ENCODE measurements at places on chromosomes 3 and 15.

- DNase-seq = no peak
Measured at GRCh38 chr3:51620543-51620942, 50.5 kb upstream of the TEX264 start.

DNA sequence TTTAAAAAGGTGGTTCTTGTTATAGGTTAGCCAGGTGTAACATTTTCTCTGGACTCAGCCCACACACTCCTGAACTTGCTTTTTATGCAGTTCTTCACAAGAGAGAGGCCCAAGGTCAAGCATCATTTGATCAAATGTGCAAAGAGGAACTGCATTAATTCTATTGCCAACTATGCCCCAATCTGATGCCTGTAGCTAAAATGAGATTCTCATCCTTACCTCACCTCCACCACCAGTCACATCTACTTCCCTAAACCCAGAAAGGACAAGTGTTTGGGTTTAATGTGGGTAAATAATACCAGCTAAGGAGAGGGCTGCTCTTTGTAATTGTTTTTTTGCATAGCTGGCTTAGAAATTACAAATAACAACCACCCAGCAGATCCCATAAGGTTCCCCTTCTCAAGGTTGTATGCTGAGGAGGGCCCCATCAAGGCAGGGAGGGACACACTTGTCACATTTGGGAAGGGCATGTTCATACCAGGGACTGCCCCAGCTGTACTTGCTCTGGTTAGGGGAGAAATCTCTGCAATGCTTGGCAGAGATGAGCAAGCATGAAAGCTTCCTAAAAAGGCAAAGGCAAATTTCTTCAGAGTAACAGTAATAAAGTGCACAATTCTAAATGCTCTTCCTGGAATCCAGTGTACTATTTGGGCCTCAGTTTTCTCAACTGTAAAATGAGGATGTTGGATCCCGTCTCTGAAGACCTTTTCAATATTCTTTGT, 76.2 kb downstream of the TGFBR2 start:
- no peak for DNase-seq

- no peak for DNase-seq
Measured at GRCh38 chr3:185065059-185065458, 87.8 kb downstream of the C3orf70 start.

DNA sequence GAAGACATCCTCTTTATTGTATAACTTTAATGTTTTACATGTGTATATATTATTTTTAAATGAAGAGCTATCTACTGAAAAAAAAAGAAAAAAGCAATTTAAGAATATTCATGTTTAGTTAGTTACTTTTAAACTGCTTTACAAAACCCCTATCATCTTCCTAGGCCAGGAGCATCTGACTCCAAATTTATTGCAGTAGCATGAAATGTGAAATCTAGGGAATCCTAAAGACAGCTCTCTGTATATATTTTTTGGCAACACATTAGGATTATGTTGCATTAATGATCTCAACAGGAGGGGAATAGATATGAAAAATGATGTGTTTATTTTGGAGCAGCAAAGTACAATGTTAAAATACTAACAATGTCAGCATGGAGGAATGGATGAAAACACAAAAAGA, 158.3 kb downstream of the CNTN3 start:
- DNase-seq = no peak

GRCh38 chr3:178419071-178419470, 117.2 kb upstream of the KCNMB2 start:
- peak; percentile 65 for DNase-seq

DNA sequence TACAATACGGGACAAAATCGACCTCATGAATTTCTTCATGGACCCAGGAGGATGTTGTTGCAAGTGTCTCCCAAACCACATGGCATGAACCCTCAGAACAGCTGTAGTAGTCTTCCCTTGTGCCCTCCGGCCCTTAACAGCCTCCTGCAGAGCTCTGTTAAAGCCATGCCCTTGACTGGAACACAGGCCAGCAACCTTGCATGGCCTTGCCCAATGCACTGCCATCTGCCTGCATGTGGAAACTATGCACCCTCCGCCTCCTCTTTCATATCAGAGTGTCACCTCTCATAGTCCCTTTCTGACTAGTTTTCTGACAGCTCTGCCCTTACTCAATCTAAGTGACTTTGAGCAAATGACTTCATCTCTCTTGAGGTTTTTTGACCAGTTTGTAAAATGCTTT, 39.4 kb upstream of the TRIM71 start:
- no peak for DNase-seq

- DNase-seq = no peak
Measured at GRCh38 chr3:143066033-143066432, 53.5 kb upstream of the CHST2 start.

DNA sequence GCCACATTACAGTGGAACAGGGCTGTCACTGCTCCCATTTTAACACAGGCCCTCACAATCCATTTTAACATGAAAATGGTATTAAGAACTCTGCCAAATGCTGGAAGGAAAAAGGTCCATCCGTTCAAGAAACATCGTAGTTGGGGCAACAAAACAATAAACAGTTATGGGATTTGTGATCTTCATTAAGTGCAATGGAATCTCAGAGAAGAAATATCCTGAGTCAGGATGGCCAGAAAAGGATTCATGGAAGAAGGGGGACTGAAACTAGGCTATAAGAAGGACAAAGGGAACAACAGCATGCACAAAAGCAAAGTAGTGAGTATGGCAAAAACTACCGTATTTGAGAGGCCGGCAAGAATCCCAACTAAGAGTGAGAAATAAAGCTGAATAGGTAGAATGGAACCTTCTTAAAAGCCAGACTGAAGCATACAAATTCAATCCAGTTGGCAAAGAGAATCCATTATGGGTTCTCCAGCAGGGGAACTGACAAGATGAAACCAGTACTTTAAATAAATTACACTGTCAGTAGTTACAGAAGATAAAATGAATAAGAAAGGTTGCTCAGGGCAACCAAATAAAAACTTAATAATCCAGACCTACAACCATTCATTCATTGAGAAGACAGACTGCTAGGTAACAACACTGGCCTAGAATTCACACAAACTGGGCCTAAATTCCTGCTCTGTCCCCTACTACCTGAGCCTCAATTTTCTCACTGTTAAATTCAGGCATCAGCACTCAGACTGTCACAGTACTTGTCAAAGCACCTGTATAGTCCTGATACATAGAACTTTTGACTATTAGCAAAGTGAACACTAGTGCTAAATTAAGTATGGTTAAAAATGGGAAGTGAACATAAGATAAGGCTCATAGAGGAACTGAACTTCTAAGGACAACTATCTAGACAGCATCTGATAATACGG, 6.3 kb downstream of the TBL1XR1 start:
- DNase-seq = no peak

DNA sequence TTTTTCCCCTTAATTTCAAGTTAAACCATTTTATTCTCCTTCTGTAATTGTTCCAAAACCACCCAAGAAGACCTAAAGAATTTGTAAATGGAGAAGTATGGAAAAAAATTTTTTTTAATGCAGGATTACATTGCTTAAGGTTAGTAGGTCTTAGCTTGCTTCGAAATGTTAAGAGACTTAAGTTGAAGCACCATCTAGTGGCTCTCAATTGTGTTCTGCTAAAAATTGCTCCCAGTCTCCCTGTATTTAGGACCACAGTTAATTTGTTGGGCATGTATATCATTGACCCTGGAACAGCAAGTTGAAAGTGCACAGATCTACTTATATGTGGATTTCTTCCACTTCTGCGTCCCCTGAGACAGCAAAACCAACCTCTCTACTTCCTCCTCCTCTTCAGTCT, 32.4 kb downstream of the CD200R1L start:
- DNase-seq = no peak

DNA sequence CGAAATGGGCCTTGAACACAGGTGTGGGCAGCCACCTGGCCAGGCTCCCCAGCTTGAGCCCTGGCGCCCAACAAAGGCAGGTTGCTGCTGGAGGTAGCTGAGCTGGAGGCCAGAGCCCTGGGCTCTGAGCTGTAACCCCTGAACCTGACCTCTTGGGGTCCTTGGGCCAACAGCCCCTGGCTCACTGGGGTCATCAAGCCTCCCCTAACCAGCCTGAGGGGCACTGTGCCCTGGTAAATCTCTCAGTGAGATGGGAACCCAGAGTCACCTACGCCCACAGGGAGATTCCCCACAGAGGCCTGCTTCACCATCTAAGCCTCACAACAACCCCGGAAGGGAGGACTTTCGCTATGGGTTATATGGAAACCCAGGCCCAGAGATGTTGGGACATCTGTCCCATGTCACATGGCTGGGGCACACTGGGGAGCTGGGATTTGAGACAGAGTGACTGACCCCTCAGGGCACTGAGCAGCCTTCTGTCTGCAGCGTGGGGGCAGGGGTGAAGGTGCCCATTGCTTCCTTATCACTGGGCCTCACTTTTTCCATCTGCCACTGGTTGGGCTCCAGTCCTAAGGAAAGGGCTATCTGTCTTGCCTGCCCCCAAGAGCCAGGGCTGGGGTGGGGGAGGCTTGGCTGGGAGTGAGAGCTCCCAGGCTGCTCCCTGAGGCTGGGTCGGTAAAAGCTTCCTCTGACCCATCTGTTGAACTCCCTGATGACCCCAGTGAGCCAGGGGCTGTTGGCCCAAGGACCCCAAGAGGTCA, 59.1 kb downstream of the IQSEC1 start:
- DNase-seq = no peak

DNA sequence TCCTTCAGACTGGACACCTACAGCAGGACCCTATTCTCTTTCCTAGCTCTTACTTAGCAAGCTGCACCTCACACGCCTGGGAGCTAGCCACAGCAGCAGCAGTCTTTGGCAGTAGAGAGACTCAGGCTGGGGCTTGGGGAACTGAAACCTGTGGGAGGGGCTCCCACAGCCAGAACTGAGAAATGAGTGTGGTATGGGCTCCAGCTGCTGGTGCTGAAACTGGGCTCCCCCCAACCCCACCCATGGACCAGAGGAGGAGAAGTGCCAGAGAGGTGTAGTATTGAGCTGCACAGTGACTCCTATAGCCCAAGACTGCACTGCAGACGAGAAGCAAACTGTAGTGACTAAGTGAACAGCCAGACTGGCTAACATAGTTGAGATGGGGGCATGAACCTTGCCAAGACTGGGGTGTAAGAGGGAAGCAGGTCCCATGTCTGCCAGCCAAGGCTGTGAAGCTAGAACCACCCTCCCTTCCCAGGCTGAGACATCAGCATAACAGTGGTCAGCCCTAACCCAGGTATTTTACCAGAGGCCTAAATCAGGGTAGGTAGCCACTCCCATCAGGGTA, 62.5 kb downstream of the MYO5A start:
- no peak for DNase-seq

- no peak for DNase-seq
Measured at GRCh38 chr15:75695634-75696310, 16.9 kb downstream of the CSPG4 start.

DNA sequence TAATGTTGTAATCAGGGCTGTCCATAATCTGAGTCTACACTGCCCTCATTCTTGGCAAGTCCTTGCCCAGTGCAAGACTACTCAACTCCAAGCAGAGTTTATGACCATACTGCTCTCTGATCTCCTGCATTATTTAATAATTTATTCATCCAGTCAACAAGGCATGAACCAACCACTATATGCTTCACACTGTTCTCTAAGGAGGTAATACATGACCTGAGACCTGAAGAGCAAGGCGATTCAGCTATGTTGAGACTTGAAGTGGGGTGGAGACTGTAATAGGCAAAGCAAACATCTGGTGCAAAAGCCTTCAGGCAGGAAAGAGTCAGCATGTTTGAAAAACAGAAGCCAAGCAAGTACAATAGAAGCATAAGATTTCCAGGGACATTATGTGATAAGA, 1362.8 kb downstream of the ROBO2 start:
- DNase-seq = peak; percentile 6

DNA sequence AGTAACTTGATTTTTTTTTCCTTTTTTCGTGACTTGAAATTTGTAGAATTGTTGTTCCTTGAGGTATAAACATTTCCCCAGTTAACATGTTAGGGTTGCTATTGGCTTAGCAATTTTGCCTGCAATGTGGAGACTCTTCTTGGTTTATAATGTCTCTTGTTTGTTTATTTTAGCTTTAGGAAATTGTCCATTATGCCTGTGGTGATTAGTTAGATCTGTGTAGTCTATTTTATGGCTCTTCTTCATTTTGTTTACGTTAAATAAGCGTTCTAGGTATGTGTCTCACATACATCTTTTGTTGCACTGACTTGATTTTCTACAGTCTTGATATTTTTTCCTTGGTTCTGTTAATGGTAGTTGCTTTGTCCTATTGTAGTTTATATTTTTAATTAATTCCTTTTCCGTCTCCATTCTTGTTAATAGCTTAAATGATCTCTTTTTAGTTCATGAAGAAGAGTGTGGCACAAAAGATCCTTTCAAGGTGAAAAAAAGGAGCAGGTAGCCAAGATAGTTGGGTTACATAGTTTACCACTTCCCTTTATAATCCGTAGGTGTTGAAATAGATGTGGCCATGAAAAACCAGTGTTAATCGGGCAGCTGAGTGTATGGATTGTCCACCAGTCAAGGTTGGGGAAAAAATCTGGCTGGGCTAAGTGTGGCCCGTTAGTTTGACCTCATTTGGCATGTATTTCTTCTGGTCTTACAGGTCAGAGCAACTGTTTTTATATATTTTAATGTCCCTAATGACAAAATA, 12.1 kb downstream of the IQGAP1 start:
- no peak for DNase-seq

GRCh38 chr3:72318504-72319193, 529.6 kb downstream of the SHQ1 start:
- no peak for DNase-seq

GRCh38 chr15:78372880-78373279, 32.7 kb downstream of the CRABP1 start:
- no peak for DNase-seq

DNA sequence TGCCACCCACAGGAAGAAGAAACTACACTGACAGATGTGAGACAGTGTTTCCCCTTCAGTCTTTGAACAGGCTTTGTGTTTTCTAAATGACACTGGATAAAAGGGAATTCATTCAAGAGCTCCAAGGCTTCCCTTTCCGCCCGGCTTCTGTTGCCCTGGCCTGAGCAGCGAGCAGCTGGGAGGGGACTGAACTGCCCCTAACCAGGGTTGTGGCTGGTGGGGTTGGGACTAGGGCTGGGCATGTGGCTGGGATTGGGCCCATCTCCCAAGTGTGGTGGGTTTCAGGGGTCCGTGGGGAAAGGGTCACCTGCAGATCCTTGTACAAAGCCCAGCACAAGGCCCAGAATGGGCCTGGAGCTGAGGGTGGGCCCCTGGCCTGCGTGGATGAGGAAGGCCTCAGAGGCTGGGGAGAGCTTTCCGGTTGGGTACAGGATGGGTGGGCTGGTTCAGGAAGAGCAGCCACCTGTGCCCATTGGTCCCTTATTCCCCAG, 10.4 kb downstream of the VILL start:
- no peak for DNase-seq

- DNase-seq = peak; percentile 14
Measured at GRCh38 chr15:63599401-63600000, 2.3 kb downstream of the FBXL22 start.

GRCh38 chr3:17137321-17137826, 252.6 kb downstream of the PLCL2 start:
- DNase-seq = no peak
